ENCODE measurements at places on chromosomes 6 and 20.

DNA sequence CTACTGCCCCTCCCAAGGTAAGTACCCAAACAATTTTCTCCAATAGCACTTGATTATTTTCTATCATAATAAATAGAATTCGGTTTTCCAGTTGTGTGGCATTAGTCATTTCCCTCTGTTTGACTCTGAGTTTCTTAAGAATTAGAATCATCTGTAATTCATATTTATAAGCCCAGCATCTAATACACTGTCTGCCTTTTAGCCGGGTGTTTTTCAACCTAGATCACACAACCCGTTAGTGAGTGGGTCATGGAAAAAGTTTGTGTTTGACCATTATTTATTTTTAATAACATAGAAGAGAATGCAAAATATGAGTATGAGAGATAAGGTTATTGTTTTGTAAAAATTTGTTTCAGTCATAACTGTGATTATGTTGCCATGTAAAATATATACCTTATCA is 701.6 kb downstream of the RFPL4B start:
- DNase-seq: no peak

- DNase-seq: no peak
Observed at GRCh38 chr6:32700391-32701040, 34.1 kb upstream of the HLA-DQB1 start.

GRCh38 chr20:44627364-44628010 is 24.0 kb downstream of the ADA start:
- no peak for DNase-seq

DNA sequence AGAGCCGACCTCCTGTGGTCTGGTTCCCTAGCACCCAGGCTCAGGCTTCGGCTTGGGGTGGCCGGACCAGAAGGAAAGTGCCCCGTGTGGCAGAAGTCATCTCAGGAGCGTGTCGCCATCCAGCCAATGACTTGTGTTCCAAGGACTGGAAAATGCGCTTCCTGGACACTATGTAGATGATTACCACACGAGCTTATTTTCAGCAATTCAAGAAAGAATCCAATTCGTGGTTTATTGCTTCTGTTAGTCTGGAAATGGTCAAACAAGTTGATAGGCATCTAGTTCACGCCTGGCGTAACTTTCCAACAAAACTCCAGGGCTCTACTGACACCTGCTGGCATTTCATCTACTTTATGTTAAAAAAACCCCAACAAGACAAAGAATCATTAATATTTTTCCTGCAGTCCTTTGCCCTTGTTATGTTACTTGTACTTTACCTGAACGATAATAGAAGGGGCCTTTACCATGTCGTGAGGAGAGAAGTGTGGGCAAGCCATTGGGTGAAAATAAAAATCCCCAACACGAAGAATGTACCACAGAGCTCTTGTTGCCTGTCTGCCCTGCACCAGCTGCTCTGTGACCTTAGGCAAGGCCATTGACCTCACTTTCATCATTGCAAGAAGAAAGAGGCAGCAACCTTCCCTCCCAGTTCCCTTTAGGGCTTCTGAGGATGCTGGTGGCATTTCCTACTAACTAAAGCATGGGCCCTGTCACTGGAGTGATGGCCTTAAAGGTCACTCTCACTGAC is 154.7 kb upstream of the LAMP5 start:
- no peak for DNase-seq

DNA sequence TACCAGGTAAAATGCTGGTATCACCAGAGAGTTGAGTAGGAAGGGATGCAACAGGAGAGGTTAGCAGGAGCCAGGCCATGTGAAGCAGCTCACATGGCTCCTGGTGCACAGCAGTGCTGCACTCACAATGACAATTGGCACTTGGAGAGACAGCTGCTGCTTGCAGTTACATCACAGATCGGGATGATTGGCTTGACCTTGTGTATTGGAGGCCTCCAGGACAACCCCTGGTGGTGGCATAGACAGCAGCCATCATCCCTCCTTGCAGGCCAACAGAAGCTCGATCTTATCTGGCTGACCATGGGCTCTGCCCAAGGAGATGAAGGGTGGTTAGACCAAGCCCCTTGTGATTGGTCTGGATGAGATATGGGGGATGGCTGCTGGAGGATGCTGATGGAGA is 73.0 kb downstream of the EYA2 start:
- DNase-seq: no peak

DNA sequence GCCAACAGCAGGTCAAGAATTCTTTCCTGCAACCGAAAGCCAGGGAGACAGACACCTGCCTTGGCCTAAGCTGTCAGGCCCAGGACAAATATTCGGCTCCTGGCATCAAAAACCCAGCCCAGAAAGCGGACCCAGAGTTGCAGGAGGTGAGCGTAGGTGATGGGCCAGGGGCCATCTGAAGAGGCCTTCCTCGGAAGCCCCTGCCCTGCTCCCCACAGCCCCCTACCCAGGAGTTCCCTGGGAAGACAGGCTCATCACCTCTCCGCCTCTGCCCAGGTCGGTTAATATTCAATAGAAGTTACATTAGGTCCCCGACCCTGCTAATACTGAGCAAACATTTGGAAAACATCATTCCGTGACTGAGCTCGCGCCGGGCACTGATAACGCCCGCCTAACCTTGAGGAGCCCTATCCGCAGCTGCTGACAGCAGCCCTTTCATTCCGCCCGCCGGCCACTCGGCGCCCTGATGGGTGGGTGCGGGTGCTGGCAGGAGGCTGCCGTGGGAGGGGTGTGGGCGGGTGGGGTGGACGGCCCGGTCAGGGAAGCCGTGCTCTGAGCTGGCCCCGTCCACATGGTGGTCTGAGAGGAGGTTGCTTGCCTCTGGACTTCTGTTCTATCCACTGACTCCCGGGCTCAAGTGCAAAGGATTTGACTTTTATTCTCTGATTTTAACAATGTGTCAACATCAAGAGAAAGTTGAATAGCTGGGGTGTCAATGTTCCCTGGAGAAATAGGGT is 55.7 kb downstream of the HNF4A start:
- no peak for DNase-seq

GRCh38 chr6:78700991-78701390 is 166.4 kb upstream of the IRAK1BP1 start:
- no peak for DNase-seq

DNA sequence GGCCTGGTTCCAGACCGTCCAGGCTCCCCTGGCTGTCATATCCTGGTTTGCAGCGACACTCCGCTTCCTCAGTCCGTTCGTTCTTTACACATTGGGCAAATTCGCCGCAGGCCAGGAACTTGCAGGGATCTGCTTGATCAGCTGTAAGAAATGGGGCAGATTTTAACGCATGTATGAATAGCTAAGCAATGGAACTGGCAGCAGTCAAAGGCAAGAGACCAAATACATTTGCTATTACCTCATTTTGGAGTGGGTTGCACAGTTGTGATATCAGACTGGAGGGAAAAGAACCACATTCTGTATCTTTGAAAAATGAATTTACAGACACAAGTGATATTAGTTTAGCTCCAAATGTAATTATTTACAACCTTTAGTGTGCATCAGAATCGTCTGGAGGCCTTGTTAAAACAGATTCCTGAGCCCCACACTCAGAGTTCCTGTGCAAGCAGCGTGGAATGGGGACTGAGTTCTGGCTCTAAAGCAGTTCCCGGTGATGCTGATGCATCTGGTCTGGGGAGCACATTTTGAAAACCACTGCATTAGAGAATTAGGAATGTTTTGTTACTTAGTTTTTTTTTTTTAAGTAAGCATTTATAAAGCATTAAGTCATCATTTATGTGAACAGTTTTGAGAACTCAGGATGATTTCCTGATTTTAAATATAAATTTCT is 141.3 kb downstream of the IMPG1 start:
- no peak for DNase-seq

DNA sequence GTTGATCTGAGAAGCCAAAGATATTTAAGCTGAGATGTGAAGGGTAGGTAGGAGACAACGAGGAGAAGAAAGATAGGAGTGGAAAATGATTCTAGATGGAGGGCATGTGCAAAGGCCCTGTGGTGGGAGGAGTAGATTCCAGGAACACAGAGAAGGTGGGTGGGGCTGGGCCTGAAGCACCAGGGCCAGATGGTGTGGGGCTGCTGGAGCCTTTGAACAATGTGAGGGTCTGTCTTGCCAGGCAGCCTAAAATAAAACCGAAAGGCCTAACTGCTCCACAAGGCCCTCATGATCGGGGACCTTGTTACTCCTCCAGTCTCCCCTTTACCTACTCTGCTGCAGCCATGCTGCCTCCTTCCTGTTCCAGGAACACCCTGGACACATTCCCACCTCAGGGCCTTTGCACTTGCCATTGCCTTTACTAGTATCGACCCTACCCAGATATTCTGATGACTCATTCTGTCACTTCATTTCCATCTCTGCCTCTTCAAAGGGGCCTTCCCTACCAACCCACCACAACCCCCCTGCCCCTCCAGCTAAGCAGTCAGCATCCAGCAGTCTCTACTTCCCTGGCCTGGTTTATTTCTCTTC is 20.0 kb downstream of the FAM110A start:
- DNase-seq: no peak

DNA sequence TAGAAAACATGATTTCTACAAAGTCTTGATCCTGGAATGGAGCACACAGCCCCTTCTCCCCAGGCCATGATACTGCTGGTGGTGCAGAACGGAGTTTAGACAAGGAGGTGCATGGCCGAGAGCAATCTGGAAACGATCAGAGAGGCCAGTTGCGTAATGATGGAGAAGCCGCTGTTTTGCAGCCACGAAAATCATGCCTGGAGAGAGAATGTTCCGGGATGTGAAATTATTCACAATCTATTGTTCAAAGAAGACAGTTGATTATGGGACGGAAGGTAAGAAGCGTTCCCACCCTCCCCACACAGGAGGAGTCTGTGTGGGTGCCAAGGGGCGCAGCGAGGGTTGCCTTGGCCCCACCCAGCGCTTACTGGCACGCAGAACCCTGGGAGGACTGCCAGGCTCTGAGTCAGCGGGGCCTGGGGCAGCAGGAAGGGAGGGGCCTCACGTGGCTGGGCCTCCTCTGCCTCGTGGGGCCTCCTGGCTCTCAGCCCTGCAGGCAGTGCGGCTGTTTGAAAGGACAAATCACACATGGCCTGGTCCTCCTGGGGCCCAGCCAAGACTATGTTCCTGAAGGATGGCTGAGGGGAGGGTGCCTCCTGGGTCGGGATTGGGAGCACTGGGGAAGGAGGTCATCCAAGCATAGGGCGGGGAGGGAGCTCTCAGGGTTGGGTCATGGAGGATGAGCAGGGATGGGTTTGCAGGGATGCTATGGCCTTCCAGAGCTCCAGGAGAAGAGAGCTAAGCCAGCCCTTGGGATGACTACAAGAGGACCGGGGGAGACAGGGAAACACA is 8.7 kb upstream of the AP5S1 start:
- peak; percentile 99 for DNase-seq

DNA sequence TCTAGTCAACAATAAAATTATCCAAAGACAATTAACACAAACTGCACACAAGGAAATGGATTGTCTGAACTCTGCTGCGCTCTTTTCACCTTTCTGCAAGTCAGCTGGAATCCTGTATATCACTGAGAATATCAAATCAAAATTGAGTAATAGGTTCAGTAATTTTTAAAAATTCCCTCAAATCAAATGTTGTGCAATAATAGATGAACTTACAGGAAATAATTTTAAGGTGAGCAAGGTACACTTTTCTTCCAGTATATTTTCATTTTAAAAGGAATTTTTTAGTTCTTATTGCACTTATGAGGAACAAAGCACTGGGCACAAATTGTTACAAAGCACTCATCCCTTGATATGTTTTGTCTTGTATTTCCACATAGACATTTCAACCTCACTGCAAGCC is 1.2 kb downstream of the SAYSD1 start:
- DNase-seq: no peak

DNA sequence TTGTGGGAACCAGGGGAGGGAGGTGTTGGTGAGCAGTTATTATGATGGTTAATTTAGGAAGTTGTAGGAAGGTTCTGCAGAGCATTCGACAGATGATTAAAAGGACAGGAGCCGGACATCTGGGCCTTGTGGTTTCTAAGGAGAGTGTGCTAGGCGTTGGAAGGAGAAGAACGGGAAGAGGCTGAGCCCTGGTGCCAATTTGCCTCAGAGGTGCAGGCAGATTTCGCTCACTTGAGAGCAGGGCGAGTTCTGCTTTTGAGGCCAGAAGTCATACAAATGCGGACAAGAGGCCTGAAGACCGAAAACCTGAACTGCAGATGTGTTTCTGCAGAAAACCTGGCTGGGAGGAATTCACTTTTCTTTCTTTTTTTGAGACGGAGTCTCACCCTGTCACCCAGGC is 30.5 kb upstream of the RPS6KA2 start:
- no peak for DNase-seq

- DNase-seq: no peak
Observed at GRCh38 chr6:3022765-3023662, 23.3 kb downstream of the NQO2 start.

- DNase-seq: peak; percentile 100
Observed at GRCh38 chr6:166627033-166627874, at the start of gene RPS6KA2. RPS6KA2 (minus strand) TSS chr6:166627251; CDS start chr6:166627019, 232 bp downstream.

DNA sequence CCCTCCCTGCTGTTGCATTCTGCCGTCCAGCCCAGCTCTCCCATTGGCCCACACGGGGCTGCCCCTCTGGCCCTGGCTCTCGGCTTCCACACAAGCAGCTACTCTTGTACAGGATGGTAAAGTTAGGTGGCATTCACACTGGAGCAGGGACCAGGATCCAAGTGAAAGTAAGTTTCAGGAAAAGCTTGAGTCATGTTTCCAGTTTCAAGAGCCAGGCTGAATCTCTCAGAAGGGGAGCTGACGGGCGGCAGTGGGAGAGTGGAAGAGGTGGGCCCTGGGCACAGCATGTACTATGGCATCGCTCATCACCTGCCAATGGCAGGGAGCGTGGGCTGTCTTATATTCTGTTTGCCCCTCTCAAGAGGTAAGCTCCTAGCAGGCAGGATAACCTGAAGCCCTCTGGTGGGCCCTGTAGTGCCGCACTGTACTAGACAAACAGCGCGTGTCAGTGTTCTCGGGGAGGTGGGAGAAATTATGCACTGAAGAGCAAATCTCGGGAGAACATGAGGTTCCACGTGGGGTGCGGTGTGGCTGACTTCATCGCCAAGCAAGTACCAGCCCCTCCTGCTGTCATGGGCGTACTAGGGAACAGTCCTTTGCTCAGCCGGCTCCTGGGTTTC is 241.5 kb downstream of the NRN1 start:
- DNase-seq: no peak

DNA sequence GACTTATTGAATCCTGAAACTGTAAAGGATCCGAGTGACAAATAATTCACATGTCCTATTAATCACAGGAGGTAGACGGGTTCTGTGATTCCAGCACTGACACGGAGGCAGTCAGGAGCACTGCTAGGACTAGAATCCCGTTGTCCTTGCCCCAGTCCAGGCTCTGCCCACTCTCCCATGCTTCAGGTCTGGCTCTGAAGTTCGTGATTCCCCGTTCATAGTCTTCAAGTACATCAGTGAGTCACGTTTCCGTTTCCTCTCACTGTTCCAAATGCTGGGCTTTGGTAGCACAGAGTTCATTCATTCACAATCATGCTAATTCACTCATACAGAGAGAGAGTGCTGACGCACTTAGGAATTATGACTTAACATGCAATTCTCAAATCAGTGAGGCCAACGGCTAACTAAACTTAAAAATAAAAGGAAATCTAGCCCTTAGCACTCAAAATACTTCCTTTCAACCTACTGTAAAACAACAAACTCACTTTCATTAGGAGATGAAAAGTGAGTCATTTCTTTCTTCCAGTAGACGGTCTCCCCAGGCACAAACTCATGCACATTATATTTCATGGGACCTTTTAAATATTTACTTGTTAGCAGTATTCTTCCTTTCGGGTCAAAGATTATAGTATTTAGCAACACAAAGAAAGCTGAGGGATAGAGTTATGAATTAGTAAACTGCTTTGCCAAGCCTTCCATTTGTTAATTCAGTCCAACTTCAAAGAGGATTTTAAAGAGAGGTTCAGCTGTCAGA is 94.0 kb upstream of the NHSL1 start:
- peak; percentile 83 for DNase-seq

GRCh38 chr20:21006611-21007010 is 99.5 kb downstream of the LINC00237 start:
- DNase-seq: no peak

All from right atrium auricular region (tissue), 2 donors.